ENCODE measurements at places on chromosomes 16 and 17.

- H3K27ac ChIP-seq = no peak overlapping the region
- H3K4me3 ChIP-seq = no peak overlapping the region
Observed at GRCh38 chr17:51263006-51263405, 2.7 kb downstream of the UTP18 start.

GRCh38 chr17:58314706-58315015 is 13.9 kb downstream of the TSPOAP1 start:
- H3K27me3 ChIP-seq = no peaks in the 10 kb centered on the region
- no peak overlapping the region for H3K27ac ChIP-seq
- H3K36me3 ChIP-seq = no peaks in the 10 kb centered on the region
- H3K4me1 ChIP-seq = no peaks in the 10 kb centered on the region
- no peak overlapping the region for H3K4me3 ChIP-seq

DNA sequence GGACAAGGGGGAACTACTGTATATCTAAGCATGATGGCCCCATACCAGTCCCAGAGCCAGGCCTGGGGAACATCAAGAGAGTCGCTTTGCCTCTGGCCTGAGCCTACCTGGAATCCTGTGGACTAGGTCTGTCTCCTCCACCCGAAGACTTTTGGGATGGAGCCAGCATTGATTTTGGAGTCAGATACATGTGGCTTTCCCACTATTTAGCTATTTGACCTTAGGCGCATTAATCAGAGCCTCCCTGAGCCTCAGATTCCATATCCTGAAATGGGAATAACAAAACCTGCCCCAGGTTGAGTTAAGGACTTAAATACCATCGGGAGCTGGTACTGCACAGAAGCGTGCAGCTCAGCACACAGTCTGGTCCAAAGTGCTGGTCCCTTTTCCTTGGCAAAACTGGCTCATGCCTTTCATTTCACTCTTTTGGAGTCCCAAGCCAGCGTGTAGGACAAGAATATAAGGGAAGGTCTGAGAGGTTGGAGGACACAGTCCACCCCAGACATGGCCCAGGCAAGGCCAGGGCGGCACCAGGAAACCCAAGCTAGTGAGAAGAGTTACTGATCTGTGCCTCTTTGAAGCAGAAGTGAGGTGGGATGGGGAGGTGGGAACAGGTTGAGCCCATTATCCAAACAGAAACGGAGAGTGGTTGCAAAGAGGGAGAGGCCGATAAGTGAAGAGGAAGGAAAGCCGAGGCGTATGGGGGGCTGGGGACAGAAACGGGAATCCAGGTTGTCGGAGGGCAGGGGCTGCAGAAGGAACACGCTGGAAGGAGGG is 986 bp downstream of the FA2H start:
- no peak overlapping the region for H3K27ac ChIP-seq
- no peaks in the 10 kb centered on the region for H3K4me1 ChIP-seq
- no peaks in the 10 kb centered on the region for H3K36me3 ChIP-seq

DNA sequence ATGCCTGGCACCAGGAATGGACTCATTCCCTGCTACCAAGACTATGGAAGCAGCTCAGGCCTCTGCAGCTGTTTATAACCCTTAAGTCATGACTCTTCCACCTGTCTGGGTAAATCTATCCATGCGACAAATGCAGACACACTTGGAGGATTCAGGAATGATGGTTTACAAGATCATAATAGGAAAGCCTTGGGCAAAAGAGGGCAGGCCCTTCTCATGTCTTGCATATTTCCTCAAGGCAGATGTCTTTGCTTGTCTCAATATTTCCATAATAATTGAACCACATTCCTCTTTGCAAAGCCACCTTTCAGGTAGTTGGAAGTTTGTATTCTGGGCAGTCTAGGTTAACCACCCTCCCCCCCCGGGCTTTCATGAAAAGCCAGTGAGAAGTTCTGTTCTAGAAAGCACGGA is 884 bp upstream of the JPT1 start:
- H3K4me1 ChIP-seq = peaks cover 28% of the 10 kb centered on the region
- peak overlapping the region; percentile 91 for H3K27ac ChIP-seq
- peak overlapping the region; percentile 42 for H3K4me3 ChIP-seq
- no peak for DNase-seq

- no peak overlapping the region for H3K27ac ChIP-seq
- no peak for DNase-seq
- H3K36me3 ChIP-seq = no peaks in the 10 kb centered on the region
- no peaks in the 10 kb centered on the region for H3K4me1 ChIP-seq
Observed at GRCh38 chr17:45790296-45790922, 6.3 kb downstream of the CRHR1 start.

GRCh38 chr16:15708096-15708495 is 58.1 kb downstream of the NDE1 start:
- H3K4me3 ChIP-seq = no peak overlapping the region
- no peaks in the 10 kb centered on the region for H3K36me3 ChIP-seq
- no peak for DNase-seq
- H3K27ac ChIP-seq = no peak overlapping the region
- no peaks in the 10 kb centered on the region for H3K27me3 ChIP-seq
- no peaks in the 10 kb centered on the region for H3K4me1 ChIP-seq

Measured in Panc1 (cell line).